ENCODE measurements at places on chromosomes 5 and 9.

- DNase-seq: no peak
Observed at GRCh38 chr5:172004824-172005237, 1.6 kb downstream of the FBXW11 start.

DNA sequence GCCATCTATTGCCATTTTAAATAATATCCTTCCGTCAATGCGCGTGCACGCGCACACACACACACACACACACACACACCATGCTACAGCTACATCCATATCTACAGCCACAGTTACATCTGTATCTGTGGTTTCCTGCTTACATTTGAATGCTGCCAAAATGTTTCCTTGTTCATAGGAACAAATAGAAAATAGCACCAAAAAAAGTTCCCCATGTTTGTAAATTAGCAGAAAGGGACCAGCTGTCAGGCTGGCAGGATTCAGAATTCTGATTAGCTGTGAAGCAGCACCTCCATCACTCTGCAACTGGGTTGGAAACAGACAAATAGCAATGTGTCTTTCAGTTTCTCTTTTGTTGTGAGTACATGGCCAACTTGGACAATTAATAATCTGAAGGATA lies 601.5 kb downstream of the IRX1 start:
- no peak for DNase-seq

DNA sequence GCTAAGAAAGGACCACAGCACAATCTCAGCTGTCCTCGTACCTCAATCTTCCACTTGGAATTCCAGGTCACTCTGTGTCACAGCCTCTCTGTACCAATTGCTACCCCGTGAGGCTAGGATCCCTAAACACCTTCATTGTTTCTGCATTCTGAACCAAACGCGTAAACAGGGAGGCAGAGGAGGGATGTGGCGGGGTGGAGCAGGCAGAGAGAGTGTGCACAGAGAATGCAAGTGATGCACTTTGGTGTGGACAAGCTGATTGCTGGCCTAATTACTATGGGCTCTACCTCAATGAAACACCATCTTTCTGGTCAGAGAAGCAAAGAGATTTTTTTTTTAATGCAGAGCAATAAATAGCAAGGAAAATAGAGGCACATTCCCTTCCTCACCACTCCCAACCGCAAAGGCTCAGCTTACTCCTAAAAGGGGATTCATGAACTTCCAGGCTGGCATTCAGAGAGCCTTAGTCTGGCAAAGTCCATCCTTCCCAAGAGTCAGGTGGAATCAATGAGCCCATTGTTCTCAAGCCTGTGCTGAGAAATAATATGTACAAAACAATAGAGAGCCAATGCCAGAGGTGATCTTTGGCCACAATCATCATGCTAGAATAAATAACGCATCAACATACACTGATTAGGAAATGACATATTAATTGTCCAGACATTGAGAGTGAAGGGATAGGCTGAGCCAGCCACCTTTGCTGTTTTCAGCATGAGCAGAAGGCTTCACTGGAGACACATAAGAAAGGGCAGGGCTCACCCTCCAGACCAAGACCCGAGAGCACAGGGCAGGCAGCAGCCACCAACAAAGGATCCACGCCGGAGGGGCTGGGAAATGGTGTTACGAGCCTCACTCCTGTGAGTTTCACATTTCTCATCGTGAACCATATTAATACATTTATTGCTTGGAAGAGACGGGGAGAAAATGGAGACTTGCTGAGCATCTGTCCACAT lies 278.8 kb downstream of the ENC1 start:
- no peak for DNase-seq

GRCh38 chr9:91503673-91504081 lies 80.0 kb upstream of the NFIL3 start:
- no peak for DNase-seq

GRCh38 chr9:120916588-120916987 lies 10.0 kb downstream of the TRAF1 start:
- no peak for DNase-seq

- peak; percentile 12 for DNase-seq
Observed at GRCh38 chr5:96483878-96484277, 50.8 kb upstream of the PCSK1 start.
